Activated CD4-positive, CD25-positive, alpha-beta regulatory T cell (primary cell): ENCODE measurements at places on chromosomes 5 and 9.

GRCh38 chr9:127825319-127826051 is 22.8 kb downstream of the FPGS start:
- DNase-seq: no peak

DNA sequence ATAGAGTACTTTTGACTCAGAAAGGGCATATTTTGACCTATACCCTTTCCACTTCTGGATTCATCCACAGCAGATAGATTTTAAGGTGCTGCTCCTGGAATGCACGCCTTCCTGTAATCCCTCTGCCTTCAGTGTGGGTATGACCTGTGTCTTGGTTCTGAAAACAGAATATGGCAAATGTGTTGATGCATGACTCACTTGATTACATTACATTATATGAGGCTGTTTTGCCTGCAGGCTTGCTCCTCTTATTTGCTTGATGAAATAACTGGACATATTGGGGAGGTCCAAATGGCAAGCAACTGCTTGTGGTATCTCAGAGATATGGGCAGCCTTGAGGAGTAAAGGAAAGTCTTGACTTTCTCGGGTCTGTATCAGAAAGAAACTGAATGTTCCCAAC is 468.6 kb downstream of the CDH18 start:
- no peak for DNase-seq

DNA sequence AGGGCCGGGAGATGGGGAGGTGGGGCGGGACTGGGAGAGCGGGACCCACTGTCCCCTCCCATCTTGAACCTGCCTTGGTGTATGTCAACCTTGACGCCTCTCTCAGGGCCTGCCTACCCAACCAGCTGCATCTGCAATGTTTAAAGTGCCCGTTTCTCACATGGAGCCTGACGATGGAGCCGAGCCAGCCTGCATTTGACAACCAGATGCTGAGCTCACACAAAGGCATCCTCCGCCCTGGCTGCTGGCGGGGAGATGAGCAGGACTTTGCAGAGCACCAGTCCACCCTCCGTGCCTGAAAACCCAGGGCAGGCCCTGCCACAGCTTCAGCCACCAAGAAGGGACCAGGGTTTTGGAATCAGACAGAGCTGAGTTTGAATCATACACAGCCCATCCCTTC is 141.1 kb upstream of the SMIM23 start:
- no peak for DNase-seq

GRCh38 chr9:13726746-13727145 is 447.3 kb upstream of the MPDZ start:
- no peak for DNase-seq

DNA sequence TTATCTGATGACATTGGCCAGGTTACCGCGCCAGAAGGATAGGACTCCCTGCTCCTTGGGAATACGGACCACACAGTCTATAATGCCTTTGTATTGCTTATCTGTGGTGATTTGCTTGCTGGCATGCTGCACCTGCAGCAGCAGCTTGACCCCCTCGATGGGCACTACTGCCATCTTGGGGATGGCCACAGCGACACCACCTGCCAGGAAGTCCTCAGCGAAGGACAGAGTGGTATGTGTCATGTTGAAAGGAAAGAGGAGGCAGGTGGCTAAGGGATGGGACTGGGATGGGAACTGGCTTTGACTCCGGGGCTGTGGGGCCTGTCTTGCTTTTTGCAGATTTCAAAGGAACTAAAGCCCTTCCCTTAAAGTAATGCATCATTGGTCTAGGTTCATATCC is 50.3 kb upstream of the ACO1 start:
- no peak for DNase-seq

GRCh38 chr5:66739951-66740350 is 143.8 kb downstream of the MAST4 start:
- no peak for DNase-seq

DNA sequence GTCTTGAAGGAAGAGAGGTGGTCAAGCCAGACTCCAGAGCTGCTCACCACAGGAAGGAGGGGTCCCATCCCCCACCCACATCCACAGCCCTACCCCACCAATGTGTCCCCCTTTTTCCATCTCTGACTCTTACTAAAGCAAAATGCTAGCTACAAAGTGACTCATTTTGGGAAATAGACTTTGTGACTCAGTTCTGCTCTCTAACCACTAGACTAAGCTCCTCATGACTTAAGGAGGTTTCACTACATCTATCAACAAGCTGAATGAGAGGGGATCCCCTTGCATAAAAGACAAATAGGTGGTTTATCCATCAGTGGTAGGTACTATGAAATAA is 35.1 kb upstream of the ADRB2 start:
- no peak for DNase-seq

- no peak for DNase-seq
Observed at GRCh38 chr5:132774896-132775295, 2.1 kb downstream of the SEPTIN8 start.

- no peak for DNase-seq
Observed at GRCh38 chr5:166324372-166324771, 1967.1 kb upstream of the WWC1 start.

GRCh38 chr5:103973669-103974068 is 411.1 kb upstream of the NUDT12 start:
- no peak for DNase-seq

DNA sequence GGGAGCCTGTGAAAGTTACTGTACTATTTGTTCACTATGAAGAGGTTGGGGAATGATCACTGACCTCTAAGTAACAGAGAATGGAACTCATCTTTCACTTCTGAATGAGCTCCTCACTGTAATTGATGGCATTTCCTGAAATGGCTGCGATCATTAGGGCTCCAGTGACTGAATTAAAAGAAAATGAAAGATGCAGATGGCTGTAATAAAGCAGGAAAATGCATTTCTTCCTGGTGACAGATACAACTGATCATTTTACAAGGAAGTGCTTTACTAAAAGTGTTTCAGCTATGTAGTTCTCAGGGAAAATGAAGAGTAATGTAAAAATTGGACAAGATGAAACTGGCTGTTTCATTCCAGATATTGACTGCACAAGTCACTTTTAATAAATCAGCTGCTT is 1200.6 kb upstream of the NUDT12 start:
- DNase-seq: no peak

DNA sequence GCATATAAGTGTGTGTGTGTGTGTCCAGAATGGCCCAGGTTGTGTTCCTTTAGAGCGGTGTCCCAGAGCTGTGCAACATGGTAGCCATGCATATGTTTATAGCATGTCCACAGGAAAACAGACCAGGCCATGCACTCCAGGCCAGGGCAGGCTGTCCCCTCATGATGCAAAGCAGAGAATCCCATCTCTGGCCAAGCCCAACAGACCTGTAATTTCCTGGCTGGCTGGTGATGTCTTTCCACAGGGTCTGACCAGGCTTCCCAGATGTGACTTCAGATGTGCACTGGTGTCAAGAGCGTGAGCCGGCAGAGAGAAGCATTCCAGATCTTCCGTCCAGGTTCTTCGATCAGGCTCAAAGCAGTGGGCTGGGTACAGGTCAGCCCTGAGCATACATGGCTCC is 21.1 kb upstream of the TCF7 start:
- DNase-seq: no peak

DNA sequence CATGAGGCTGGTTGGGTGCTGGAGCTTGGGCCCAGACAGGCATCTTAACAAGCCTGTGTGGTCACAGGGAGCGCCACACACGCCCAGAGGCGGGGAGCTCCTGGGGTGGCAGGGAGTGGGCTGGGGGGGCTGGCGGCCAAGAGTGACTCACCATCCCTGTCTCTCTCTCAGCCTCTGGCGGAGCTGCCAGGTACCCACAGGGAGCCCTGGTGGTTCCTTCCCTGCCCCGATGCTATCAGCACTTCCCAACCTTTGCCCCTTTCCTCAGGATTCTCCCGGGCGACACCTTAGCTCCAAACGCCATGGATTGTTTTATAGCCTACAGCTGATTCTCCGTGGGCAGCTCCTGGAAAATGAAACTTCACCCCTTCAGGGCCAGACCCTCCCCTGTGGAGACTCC is 5.5 kb downstream of the SLC9A3 start:
- DNase-seq: no peak

DNA sequence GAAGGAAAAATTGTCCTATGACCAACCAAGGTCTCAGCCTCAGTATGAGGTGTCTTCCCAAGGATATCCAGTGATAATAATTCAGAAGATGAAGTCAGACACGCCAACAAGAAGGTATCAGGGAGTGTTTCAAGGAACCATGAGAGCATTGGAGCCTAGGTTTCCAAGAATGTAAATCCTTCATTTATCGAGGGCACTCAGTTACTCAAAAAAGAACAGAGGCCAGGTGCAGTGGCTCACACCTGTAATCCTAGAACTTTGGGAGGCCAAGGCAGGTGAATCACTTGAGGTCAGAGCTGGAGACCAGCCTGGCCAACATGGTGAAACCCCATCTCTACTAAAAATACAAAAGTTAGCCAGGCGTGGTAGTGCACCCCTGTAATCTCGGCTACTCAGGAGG is 70.8 kb downstream of the PLAC8L1 start:
- DNase-seq: no peak

DNA sequence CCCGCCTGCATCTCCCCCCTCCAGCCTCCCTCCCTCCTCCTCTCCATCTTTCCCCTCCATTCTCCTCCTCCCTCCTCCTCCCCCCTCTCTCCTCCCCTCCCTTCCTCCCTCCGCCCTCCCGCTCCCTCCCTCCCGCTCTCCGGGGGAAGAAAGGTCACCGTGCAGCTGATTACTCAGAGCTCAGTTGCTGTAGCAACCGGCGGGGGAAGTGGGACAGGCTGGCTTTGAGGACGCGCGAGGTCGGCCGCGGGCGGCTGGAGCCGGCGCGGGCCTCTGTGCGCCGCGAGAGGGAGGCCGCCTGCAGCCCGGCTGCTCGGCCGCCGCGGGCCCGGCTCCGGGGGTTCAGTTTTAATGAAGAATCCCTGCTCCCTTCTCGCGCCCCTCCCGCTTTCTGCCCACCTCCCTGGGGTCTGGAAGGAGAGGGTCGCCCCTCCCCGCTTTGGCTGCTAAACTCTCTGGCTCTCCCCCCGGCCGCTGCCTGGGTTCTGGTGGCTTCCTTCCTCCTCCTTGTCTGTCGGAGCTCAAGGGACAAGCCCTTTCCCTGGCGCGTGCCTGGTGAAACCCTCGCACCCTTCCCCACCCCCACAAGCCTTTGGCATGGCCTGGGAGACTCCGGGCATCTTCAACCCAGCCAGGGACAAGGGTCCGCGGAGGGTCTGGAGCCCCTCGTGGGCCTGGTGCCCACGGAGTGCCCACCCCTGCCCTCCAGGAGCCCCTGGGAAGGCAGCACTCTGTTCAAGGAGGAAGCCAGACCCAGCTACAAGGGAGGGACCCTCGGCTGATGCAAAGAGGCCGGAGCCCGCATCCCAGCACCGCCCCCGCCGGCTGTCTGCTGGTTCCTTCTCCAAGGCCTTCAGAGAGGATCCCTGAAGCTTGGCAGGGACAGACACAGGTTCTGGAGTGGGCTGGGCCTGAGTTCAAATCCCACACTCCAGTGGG is 160.3 kb downstream of the C9orf50 start:
- peak; percentile 73 for DNase-seq

DNA sequence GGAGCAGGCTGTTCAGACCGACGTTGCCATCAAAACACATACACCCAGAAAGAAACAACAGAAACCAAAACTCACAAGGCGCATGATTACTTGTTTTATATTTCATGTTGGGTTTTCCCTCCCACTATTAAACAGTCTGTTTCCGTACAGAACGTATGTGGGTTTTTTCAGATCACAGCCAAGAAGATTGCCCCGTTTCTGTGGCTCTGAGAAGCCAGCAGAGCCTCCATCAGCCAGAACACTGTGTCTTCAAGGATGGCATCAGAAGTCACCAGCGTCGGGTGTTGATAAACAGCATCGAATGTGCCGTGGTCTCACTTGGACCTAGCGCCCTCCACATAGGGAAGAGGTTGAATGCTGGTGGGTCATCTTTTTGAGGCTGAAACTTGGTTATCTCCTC is 42.8 kb downstream of the FAM78A start:
- DNase-seq: no peak

- no peak for DNase-seq
Observed at GRCh38 chr9:114235033-114235661, 79.8 kb downstream of the COL27A1 start.

DNA sequence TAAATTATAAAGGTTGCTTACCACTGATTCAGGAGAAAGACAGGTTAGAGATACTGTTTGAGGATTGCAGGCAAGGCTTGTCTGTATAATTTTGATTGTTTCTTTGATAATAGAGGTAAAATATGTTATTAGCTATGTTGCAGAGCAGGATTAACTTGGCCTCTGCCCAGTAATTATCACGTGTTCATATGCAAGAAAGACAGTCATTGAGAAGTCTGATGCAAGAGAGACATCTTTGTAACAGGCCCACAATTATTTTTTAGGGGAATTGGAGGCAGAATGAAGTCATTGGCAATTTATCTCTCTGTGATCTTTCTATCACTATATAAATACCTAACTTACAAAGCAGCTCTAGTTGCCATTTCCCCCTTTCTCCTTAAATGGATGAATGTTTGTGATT is 46.0 kb downstream of the SLC44A1 start:
- DNase-seq: no peak

- no peak for DNase-seq
Observed at GRCh38 chr5:82590112-82590511, 312.0 kb upstream of the RPS23 start.

- no peak for DNase-seq
Observed at GRCh38 chr9:12185856-12186255, 507.3 kb upstream of the TYRP1 start.
